Activated CD4-positive, alpha-beta T cell treated with anti-CD3 and anti-CD28 coated beads, Interleukin-2, amount 10 ng/mL, durations not matched to agents 7 days and 5 days (primary cell): ENCODE measurements at places on chromosomes 16 and 17. TPM values are rescaled to one million over a fixed set of nuclear protein-coding genes. Genes with fewer than 3 reads are reported as not detected.

BRICD5 gene
- total RNA-seq: 17.4 TPM

TEX14 gene
- 0.27 TPM for total RNA-seq

CASKIN1 gene
- total RNA-seq: 0.07 TPM

PROCA1 gene
- total RNA-seq: 5.5 TPM

PRSS8 gene
- 0.17 TPM for total RNA-seq

KRT9 gene
- total RNA-seq: not detected

MGAT5B gene
- 0.12 TPM for total RNA-seq

KIAA0753 gene
- 16.3 TPM for total RNA-seq

DNA sequence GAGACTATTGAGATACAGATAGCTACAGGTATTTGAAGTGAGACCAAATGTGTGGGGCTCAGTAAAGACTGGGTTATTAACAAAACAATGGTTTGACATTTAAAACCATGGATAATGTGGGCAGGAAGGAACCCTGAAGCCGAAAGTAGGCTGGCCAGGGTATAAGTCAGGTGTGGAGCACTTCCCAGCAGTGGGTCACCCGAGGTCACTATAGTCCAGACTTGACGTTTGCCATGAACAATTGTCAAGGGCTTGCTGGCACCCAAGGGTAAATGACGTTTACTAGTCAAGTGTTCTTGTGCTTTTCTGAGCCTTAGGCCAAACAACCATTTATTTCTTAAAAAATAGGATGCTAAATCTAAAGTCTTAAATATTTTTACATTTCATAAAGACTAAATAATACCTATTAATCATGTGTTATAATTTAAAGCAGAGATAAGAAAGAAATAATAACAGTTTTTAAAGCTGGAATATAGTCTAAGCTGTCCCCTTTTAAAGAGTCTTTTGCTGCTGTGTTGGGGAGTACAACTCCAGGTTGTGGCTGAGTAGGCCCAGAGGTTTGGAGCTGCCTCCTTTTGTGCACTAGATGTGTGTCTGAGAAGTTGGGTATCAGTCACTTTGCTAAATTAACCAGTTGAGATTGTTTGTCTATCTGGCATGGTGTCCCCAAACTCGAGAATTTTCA lies 15.7 kb downstream of the ALDH3A2 start:
- H3K4me1 ChIP-seq: no peaks in the 10 kb centered on the region
- DNase-seq: no peak
- H3K4me3 ChIP-seq: no peak overlapping the region
- no peaks in the 10 kb centered on the region for H3K27me3 ChIP-seq
- peaks cover 1% of the 10 kb centered on the region for H3K36me3 ChIP-seq

GRCh38 chr16:1188432-1189189 lies 35.7 kb downstream of the CACNA1H start:
- no peaks in the 10 kb centered on the region for H3K27me3 ChIP-seq
- H3K27ac ChIP-seq: no peak overlapping the region
- peak; percentile 65 for DNase-seq
- H3K4me1 ChIP-seq: no peaks in the 10 kb centered on the region
- no peaks in the 10 kb centered on the region for H3K36me3 ChIP-seq
- H3K4me3 ChIP-seq: no peak overlapping the region

- H3K4me1 ChIP-seq: no peaks in the 10 kb centered on the region
- no peak overlapping the region for H3K4me3 ChIP-seq
- H3K36me3 ChIP-seq: no peaks in the 10 kb centered on the region
- no peaks in the 10 kb centered on the region for H3K27me3 ChIP-seq
- no peak overlapping the region for H3K27ac ChIP-seq
- no peak for DNase-seq
These were observed 27.4 kb upstream of the RCVRN start for GRCh38 chr17:9932491-9932890.

DNA sequence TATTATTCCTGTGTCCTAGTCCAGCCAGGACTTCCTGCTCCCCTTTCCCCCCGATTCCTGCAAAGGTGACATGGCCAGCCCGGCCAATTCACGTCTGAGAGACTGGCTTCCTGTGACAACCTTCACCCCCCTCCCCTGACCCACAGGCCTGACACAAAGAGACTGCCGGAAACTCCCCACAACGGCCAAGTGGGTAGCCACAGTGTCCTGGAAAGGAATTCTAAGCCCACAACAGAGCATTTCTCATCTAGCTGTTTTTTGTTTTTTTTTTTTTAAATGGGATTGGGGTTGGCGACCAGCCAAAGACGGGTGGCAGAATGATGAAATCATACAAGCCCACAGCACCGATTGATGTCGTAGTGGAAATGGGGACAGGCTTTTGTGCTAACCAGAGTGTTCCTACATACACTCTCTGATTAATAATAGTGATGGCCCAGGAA lies 2.8 kb upstream of the XAF1 start:
- peak; percentile 49 for DNase-seq
- peak overlapping the region; percentile 80 for H3K27ac ChIP-seq
- H3K36me3 ChIP-seq: peaks cover 22% of the 10 kb centered on the region
- H3K4me1 ChIP-seq: peaks cover 48% of the 10 kb centered on the region

GRCh38 chr16:49951574-49952195 lies 73.3 kb upstream of the CNEP1R1 start:
- H3K27ac ChIP-seq: no peak overlapping the region
- no peak for DNase-seq
- H3K36me3 ChIP-seq: no peaks in the 10 kb centered on the region
- H3K27me3 ChIP-seq: peaks cover 6% of the 10 kb centered on the region
- H3K4me3 ChIP-seq: no peak overlapping the region

DNA sequence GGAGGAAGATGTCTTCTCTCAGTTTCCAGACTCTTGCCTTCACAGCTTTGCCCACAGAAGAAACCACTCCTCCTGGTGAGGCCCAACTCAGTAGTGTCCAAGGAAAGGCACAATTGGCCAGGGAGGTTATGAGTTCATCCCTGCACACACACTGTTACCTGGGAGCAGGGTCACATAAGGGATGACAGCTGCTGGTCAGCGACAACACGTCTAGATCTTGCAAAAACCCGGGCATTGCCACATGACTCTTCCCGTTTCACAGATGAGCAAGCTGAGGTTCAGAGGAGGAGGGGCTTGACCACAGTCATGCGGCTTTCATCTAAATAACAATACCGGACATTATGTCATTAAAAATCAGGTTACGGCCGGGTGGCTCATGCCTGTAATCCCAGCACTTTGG lies 186.0 kb downstream of the COPRS start:
- H3K36me3 ChIP-seq: no peaks in the 10 kb centered on the region
- H3K27ac ChIP-seq: no peak overlapping the region
- H3K4me3 ChIP-seq: no peak overlapping the region
- peaks cover 15% of the 10 kb centered on the region for H3K27me3 ChIP-seq
- no peaks in the 10 kb centered on the region for H3K4me1 ChIP-seq

DNA sequence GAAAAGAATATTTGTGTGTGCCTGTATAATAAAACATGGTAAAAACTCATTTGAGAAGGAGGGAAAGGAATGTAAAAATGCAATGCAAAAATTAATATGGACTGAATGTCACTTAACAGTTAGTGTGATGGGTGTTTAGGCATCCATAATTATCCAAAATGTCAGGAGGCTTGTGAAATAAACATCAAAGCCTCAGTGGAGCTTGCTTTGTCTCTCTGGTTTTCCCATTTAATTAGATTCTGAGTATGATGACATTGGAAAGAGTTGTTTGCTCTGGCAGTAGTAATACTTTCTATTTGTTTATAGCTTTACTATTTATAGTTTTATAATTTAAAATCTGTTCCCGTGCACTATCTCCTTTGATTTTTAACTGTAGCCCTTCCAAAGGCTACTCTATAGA lies 51.9 kb downstream of the CNTNAP4 start:
- no peaks in the 10 kb centered on the region for H3K36me3 ChIP-seq
- no peaks in the 10 kb centered on the region for H3K27me3 ChIP-seq
- no peak overlapping the region for H3K27ac ChIP-seq
- H3K4me3 ChIP-seq: no peak overlapping the region

DNA sequence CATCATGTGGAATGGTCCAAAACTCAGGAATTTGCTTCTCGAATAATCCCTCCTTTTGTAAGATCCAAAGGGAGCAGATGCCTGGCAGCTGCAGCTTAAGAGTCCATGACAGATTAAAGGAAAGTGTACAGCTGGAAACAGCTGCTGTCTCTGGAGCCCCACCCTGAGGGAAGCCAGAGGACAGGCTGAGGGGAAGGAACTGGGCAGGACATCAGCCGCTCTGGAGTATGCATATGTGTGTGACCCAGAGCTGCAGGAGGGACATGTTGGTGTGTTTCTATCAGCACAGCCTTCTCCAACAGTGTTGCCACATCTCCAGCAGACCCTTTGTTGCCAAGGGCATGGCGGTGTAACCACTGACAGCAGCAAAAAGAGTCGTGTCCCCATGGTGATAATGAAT lies 46.2 kb downstream of the CYB561 start:
- H3K4me3 ChIP-seq: no peak overlapping the region
- no peaks in the 10 kb centered on the region for H3K27me3 ChIP-seq
- no peaks in the 10 kb centered on the region for H3K36me3 ChIP-seq
- H3K27ac ChIP-seq: no peak overlapping the region
